ENCODE measurements at places on chromosomes 16 and 17.
A peak's percentile ranks its signal among the peaks of the same experiment; 100 is the strongest.

GRCh38 chr17:7250695-7251627 is 573 bp downstream of the CTDNEP1 start:
- DNase-seq = no peak

GRCh38 chr17:70190959-70191805 is 21.9 kb downstream of the KCNJ2 start:
- no peak for DNase-seq

GRCh38 chr16:11088831-11089230 is 144.5 kb downstream of the CLEC16A start:
- no peak for DNase-seq

GRCh38 chr17:80937462-80938381 is 53.9 kb upstream of the CHMP6 start:
- no peak for DNase-seq

- no peak for DNase-seq
Measured at GRCh38 chr16:74951681-74952080, 33.2 kb downstream of the WDR59 start.

- DNase-seq = no peak
Measured at GRCh38 chr17:9900784-9901183, 4.3 kb downstream of the RCVRN start.

GRCh38 chr16:50274326-50275097 is 8.2 kb downstream of the ADCY7 start:
- DNase-seq = no peak

GRCh38 chr17:7841915-7842379 is 7.9 kb downstream of the KDM6B start:
- peak; percentile 94 for DNase-seq

GRCh38 chr17:82213251-82214011 is 789 bp upstream of the CCDC57 start:
- DNase-seq = no peak

- no peak for DNase-seq
Measured at GRCh38 chr17:65418622-65419021, 142.8 kb downstream of the AXIN2 start.

GRCh38 chr17:65599650-65600049 is 38.2 kb upstream of the AXIN2 start:
- DNase-seq = no peak

DNA sequence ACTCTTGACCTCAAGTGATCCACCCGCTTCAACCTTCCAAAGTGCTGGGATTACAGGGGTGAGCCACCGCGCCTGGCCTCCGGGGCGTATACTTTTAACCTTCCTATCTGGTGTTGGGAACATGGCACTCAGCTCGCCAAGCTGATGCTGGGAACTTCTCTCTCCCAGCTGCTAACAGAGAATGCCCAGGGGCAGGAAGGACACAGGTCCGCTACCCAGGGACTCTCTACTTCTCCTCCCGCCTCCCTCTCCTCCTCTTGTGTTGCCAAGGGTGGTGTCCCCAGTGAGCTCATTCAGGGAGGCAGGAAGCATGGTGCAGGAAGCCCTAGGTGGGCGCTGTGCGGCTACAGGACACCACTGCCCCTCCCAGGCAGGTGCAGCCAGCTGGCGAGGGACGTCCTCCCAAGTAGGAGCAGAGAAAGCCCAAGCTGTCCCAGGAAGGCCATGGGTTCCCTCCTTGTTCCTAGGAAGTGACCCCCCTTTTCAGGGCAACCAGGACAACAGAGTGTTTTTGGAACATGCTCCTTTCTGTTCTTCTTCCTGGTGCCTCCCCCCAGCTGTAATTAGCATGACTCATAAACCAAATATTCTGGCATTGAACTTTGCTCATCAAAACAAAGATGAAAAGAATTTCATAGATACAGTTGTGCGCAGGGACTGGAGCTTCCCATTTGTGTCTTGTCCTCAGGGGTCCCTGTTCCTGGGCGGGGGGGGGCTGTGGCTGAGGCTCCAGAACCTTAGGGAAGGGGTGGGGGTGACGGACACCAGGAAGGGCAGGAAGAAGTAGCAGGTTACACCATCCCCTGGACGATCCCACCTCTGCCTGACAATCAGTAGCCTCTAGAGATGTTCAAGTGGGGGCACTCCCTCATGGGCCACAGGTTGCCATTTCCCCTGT is 2.7 kb downstream of the C1QTNF1 start:
- DNase-seq = no peak

DNA sequence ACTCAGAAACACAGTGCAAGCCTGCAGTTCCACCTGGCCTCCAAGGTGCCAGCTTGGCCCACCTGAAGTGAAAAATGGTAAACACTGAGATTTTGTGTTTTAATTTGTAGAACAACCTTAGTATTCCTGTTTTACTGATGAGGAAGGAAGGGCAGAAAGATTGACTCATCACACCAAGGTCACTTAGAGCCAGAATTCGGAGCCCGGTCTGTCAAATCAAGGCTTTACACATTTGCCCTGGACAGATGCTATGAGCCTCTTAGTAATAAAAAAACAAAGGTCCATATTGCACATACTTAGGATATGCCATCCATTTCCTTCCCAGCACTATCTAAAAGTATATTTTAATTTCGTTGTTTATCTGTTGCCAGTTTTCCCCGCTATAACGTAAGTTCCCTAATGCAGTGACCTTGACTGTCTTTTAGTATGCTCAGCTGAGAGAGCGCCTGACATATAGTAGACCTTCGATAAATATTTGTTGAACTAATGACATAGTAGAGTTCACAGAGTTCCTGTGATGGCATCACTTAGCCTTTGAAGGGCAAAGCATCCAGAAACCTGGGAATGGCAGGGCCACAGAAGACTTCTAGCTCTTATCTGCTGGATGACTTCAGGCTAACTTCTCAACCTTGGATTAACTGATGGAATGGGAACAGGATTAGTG is 7.2 kb upstream of the TBKBP1 start:
- no peak for DNase-seq

GRCh38 chr17:549177-550040 is 165.2 kb downstream of the VPS53 start:
- no peak for DNase-seq

GRCh38 chr16:71954699-71955195 is 45.5 kb downstream of the PKD1L3 start:
- DNase-seq = no peak

GRCh38 chr17:76179496-76180467 is 38.7 kb upstream of the FOXJ1 start:
- no peak for DNase-seq

DNA sequence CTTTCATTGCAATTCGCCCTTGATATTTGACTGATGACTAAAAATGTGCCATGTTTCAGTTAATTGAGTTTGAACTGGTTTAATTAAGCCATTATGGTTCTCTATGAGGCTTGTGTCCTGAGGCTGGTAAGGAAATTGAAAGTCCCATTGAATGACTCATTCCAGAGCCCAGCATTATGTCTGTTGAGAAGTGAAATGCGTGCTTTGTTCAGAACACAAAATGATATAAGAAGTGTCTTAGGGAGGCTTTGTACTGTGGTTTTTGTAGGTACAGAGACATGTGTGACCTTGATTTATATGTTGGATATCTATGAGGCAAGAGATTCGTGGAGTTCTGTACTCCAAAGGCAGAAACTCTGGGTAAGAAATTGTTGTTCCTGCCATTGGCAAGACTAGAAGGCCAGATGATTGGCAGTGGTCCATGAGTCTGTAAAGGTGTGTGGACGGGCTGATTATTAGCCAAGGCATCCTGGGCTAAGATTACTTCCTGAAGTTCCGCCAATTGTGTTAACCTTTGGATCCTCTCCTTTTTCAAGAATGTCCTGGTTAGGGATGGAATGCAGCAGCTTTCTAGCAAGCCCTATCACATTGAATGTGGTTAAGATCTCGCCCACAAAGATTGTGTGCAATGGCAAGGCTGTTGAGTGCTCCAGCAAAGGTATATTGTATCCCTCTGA is 103.7 kb downstream of the NPIPB5 start:
- DNase-seq = no peak

GRCh38 chr17:49762151-49762941 is 1.6 kb downstream of the FAM117A start:
- no peak for DNase-seq

DNA sequence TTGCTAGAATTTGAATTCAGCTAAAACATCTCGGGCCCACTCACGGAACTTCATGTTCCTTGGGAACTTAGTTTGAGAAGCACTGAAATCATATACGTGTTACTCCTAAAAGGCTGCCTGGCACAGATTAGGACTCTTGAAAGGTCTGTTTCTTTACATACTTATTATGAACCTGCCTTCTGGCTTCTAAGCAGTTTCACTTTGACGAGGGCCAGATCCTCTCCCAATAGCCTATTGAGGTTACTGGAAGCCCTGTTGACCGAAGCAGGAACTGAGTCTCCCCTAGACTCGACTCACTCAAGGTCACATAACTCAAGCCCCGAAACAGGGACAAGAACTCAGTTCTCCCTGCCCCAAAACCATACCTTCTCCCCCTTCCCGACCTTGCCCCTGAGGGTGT is 121.9 kb upstream of the PLCG2 start:
- no peak for DNase-seq

- DNase-seq = no peak
Measured at GRCh38 chr17:37541880-37542660, 52.4 kb downstream of the DUSP14 start.

DNA sequence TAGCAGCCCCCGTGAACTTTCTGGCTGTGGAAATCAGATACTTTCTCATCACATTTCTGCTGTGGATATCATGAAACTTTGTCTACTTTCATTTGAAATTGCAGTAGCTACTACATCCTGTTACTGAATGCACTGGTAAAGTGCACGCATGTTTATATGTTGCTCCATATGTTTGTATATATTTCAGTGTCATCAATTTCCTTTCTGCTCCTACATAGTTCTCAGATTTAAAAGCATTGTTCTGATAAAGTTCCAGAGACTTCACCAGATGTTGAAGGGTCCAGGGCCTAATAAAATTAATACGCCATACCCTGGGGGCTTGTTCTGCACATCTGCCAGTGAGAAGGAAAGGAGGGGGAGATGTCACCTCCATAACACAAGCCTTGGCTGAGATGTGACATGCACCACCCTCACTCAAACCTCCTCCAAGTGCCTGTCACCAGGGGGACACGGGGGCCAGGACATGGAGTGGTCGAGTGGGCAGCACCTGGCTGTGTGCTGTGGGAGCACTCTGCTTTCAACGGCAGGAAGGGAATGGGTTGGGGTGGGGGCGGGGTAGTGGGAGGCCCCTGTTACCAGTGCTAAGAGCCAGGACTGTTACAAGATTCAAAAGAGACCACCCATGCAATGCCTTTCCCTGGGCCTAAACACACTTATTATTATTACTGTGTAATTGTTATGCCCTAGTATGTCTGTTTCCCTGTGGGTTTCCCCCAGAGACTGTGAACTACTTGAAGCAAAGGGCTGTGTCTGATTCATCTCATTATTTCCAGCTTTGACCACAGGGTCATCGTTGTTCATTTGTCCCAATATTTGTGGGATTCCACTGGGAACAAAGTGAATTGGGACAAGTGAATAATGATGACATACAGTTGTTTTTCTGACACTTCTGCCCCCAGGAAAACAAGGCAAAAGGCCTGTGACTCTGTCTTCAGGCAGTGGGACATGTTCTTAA is 193.4 kb downstream of the FOXL1 start:
- DNase-seq = no peak
